ENCODE measurements at places on chromosomes 3 and 15.
A peak's percentile ranks its signal among the peaks of the same experiment; 100 is the strongest.

DNA sequence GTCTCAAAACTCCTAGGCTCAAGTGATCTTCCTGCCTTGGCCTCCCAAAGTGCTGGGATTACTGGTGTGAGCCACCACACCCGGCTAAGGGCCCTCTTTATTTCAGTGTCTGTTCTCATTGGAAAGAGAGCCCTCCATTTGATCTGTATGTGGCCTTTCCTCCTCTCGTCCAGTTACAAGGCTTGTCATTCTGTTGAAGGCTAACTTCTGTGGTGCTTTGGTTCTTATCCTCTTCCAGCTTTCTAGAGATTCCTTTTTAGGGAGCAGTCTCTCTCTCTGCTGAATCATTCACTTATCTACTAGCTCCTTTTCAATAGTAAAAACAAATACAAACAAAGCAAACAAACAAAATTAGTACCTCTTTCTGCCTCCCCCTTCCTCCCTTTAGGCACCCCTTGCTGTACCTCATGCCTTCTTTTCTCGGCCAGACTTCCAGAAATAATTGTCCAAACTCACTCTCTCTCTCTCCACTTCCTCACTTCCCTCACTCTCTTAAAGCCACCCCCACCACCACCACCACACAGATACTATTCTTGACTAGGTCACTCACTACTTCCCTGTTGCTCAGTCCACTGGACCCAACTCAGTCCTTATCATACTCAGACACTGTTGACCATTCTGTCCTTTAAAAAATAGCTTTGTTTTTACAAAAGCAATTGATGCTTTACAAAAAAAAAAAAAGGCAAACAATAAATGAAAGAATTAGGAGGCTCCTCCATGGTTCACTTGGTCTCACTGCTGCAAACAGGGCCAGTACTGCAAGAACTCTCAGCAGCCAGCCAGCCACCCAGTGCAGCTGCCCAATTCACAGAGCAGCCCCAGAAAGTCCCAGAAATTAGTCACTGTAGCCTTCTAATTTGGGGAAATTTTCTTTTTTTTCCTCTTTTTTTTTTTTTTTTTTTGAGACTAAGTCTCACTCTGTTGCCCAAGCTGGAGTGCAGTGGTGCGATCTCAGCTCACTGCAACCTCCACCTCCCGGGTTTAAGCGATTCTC, 31.7 kb upstream of the RAB11A start:
- DNase-seq: peak; percentile 4

GRCh38 chr3:17949101-17949500, 206.7 kb upstream of the TBC1D5 start:
- DNase-seq: no peak

DNA sequence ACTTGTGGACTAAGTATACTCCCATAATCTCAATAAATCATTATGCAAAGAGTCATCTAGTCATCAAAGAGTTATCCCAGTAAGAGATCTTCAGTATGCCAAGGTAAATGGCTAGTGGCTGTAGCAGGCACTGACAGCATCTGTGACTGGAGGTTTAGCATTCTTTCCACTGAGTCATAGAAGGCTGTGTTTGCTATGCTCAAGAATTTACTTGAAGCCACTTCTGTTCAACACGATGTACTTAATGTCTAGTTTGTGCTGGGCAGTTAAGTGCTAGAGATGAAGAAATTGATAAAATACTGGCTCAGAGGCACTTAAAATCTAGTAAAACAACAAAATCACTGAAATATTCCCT, 13.0 kb downstream of the ZBED2 start:
- DNase-seq: no peak

DNA sequence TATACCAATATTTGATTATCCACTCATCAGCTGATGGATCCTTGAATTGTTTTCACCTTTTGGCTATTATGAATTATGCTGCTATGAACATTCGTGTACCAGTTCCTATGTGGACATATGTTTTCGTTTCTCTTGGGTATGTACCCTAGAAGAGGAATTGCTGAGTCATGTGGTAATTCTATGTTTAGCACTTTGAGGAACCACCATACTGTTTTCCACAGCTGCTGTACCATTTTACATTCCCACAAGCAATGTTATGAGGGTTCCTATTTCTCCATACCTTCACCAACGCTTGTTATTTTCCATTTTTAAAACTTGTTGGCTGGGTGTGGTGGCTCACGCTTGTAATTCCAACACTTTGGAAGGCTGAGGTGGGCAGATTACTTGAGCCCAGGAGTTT, 62.9 kb downstream of the RPLP1 start:
- no peak for DNase-seq

- DNase-seq: no peak
These were observed 800.7 kb downstream of the NAALADL2 start for GRCh38 chr3:175659670-175660350.

DNA sequence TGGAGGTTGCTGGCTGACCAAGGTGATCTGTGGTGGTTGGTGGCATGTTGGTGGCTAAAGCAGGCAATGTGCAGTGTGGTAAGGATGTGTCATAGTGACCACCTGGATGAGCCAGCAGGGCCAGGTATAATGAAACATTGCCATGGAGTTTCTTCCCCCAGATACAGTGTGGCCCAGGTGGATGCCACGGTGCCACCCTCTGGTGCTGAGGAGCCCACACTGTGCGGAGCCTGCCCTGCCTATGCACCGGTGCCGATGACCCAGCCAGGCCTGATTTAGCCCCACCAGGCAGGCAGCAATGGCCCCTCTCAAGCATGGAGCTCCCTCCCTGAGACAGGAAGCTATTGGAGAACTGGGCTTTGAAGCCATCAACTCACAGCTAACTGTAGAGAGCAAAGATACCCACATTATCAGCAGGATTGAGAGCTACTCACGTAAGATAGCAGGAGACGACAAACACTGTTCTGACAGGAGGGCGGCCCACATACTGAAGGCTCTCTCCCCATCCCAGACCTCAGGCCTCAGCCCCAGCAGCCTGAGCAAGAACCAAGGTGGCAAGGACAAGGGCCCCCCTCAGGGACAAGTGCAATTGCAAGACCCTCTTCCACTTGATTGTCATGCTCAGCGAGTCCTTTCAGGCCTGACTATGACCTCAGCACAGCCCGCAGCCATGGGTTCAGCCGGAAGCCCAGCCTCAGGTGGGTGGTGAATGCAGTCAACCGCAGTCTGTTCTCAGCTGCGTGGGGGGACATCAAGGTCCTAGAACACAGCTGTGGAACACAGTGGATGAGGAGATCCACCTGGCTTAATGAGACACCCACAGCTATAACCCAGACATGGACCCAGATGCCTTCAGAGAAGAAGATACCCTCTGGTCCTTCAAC, 82.8 kb upstream of the CDV3 start:
- DNase-seq: no peak

- no peak for DNase-seq
These were observed 98.8 kb downstream of the TGFBR2 start for GRCh38 chr3:30704931-30705890.

- DNase-seq: no peak
These were observed 516.7 kb upstream of the CFAP20DC start for GRCh38 chr3:59566481-59566975.

GRCh38 chr3:64081235-64081630, 57.9 kb upstream of the PSMD6 start:
- DNase-seq: no peak

- peak; percentile 6 for DNase-seq
These were observed 148.9 kb upstream of the GBE1 start for GRCh38 chr3:81910244-81910852.

DNA sequence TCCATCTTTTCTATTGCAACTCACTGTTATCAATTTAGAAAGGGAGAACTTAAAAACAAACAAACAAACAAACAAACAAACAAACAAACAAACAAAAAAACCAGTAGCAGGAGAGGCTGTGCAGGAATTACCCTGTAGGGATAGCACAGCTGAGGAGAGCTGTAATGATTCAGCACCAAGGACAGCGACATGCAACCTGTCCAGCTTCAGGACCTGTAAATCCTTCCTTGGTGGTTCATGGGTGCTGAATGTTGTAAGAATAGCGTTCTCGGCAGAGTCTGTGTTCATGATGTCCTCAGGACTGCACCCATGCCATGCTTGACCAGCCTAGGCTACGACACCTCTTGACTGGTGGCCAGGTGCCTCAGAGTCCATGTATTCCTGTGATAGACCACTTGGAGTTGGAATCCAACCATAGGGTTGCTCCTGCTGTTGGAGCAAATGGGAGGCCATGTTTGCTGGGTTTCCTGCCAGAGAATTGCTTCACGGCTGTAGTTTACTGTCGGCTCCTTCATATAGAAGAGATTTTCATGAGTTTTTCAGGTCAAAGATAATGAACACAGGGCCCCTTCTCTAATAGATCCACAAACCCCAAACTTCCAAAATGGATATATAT, 65.9 kb downstream of the CACNA2D3 start:
- DNase-seq: no peak

- no peak for DNase-seq
These were observed 42.8 kb upstream of the IQSEC1 start for GRCh38 chr3:13115991-13116390.

DNA sequence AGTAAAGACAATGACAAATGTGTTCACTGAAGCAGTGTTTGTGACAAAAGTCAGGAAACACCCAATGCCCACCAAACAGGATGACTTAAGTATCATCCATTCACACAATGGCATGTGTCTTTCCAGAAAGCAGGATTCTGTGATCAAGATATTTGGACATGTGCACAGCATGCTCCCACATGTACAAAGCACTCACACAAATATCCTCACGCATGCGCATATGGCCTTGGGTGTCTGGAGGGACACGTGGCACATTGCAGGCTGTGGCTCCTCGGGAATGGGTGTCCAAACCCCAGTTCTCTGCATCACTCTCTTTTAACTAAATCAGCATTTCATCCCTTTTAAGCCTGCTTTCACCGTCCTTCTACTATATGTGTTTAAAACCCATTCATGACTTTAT, 130.5 kb downstream of the KLF13 start:
- DNase-seq: no peak

DNA sequence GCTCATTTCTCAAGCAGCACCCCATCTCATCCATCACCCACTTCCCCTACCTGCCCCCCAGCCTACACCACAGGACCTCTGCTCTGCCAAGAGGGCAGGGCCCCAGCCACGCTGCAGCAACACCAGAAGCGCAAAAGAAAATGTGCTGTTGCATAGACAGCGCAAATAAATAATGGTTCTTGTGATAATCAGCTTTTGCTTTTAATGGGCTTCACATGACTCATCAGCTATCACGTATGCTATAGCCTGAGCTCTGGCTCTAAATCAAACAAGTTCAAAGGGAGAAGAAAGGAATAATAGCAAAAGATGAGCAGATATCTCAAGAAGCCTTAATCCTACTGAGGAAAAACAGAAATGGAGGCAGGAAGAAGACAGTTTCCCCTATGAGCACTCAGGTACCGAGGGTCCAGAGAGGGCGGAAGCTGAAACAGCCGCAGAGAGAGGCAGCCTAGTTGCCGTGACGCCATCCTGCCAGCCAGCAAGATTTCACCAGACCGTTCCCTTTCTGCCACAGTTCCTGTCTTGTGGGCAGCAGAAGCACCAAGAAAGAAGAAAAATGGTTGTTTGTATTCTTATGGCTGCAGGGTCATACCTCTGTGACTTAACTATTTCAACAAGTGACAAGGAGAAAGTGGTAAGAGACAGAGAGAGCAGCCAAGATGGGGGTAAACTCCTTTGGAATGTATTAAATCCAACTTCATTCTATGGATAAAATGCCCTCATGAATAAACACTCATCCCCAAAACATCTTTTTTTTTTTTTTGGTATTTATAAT, 22.0 kb downstream of the RAB27A start:
- no peak for DNase-seq

GRCh38 chr3:195540511-195540910, 2.6 kb downstream of the PPP1R2 start:
- no peak for DNase-seq

- DNase-seq: no peak
These were observed 76.1 kb downstream of the ABHD5 start for GRCh38 chr3:43766672-43767465.

GRCh38 chr15:65869954-65870871, 922 bp downstream of the RAB11A start:
- DNase-seq: no peak

DNA sequence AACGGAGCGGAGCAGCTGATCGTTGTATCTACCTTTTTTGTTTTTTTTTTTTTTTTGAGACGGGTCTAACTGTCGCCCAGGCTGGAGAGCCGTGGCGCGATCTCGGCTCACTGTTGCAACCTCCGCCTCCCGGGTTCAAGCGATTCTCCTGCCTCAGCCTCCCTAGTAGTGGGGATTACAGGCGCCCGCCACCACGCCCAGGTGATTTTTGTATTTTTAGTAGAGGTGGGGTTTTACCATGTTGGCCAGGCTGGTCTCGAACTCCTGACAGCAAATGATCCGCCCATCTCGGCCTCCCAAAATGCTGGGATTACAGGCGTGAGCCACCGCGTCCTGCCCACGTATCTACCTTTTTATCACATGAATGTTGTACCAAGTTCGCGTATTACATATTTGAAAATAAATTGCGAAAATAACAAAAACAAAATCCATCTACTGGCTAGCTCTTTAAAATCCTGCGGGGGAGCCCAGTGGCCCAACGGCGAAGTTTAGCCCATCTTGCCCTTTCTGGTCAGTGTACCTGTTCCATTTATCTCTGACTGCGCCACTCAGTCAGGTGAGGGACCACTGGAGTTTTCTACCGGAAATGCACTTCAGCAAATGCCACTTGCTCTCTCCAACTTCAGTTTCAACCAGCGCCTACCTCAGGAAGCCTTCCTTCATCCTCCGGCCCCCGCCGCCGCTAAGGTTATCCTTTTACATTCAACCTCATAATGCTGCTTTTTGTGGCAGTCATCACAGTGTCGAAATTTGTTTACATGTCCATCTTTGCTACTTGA, 1.2 kb upstream of the EIF3J start:
- no peak for DNase-seq
